ENCODE measurements at places on chromosomes 2 and 18.

DNA sequence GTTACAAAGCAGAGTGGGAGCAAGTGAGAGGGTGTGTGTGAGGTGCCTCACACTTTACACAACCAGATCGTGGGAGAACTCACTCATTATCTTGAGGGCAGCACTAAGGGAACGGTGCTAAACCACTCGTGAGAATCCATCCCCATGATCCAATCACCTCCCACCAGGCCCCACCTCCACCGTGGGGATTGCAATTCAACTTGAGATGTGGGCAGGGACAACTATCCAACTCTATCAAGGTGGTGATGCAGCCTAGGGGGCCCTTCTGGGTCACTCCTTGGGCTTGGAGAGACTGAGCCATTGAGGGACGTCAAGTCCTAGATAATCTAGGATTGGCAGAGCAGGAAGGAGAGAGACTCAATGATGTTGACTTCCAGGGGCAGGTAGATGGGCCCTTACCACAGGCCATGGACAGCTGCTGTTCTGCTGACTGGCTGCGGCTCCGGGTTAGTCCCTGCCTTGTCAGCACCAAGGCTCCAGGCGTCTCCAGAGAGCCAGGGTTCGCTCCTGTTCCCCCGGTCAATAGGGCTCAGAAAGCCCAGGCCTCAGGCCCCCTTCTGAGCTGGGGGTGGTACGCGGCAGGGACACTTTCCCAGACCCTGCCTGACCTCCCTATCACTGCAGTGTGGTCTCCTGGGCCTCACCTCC is 193.2 kb upstream of the HS6ST1 start:
- no peak for DNase-seq

DNA sequence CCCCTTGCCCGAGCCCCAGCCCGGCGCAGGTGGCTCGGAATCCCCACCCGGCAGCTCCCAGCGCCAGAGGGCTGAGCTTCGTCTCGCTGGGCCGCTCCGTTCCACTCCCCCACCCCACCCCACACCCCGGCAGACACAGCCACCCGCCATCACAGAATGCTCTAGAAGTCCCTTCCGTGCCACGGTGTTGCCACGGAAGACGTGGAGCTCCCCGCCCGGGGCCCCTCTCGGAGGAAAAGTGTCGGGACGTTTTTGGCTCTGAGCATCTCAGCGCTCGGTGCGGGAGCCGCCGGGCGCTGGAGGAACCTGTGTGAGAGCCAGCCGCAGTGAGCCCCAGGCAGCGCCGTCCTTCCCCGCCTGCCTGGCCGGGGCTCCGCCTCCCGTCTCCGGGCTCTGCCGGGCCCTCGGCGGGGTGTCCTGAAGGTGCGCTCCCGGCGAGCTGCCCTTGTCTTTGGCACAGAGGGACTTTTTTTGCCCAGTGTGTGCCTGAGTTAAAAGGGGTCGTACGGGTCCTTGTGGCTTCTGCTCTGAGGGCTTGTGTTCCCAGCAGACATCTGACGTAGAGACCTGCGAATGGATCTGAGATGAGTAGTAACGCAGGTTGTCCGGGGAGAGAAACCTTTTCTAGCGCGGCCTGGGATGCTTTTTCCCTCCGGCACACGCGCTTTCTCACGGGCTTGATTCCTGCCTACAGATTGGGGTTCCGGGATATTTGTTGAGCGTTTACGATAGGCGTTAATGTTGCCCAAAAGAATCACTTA is 1.8 kb downstream of the ZCCHC2 start:
- DNase-seq: peak; percentile 64

GRCh38 chr2:66566726-66567399 is 131.9 kb downstream of the MEIS1 start:
- no peak for DNase-seq

DNA sequence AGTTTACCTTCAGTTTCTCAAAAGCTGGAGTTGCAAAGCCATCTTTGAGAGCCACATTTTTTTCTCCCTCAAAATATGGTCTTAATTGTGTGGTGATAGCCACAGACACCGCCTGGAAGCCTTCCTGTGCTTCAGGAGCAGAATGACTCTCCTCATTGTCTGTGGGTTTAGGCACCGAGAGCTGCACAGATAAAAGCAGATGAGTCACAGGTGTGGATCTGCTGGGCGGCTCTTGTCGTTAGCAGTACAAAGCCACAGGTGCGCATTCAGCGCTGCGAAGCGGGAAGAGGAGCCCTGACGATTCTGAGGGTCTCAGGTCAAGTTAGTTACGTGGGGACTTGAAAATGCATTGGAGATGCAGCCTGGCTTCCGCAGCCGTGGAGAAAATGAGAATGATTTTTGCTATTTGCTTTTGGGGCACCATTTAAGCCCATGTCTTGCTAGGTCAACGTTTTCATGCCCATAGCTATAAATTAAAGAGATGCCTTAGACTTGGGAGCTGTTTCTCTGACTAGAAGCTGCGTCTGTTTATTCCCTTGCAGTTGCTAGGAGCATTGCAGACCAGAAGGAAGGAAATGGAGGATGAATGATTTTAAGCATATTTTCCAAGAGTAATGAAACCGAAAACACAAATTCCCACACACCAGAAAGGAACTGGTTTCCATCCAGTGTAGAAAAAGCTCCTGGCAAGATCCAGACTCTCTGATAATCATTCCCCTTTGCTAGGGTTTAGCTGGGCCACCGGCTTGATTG is 51.5 kb downstream of the KLHL29 start:
- no peak for DNase-seq

DNA sequence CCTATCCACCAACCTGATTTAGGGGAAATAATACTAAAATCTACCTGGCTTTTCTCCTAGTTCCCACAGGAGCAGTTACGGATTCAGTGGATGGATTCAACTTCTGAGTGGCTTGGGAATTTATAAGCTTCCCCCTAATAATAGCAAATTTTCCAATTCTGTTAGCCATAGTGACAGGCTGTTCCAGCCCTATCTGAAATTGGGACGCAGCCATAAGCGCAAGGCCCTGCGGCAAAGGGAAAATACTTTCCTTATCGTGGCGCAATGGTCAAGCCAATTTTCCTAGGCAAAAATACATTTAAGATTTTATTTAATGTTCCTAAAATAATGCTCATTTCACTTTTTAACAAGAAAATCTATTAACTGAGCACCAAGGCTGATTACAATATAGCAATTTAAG is 49.7 kb downstream of the CDH2 start:
- DNase-seq: no peak

DNA sequence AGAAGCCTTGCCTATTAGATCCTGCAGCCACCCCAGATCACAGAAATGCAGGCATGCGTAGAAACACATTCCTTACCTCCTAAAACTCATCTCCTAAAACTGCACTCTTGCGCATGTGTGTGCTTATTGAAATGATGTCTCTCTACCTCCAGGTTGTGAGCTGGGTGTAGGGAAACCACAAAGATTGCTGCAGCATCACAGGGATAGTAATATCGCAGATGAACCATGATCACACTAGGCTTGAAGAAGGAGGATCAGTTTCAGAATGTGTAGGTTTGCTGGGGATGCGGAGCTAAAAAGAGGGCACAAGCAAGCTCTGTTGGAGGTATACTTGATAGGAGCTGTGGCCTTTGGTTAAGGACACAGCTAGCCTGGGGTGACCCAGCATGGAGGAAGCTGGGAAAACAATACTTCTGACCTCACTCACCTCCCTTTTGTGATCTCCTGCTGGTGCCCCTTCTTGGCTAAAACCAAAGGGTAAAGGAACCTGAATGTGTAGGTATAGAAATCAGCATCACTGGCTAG is 118.8 kb downstream of the SETBP1 start:
- DNase-seq: no peak

DNA sequence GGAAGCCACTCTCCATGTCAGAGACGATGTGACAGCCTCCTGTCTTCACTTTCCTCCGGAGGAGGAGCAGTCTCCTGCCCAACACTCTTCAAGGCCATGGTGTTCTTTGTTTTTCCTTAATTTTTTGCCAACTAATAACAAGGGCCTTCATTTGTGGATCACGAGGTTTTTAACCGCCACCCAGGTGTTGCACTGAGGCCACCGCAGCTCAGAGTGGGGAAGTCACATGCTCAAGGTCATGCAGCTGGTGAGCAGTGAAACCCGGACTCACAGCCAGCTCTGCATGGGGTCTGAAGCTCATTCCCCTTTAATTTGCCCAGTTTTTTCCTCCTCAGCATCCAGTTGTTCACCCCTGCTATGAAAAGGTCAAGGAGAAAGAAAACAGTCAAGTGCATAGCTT is 19.6 kb downstream of the ENOSF1 start:
- no peak for DNase-seq

GRCh38 chr2:34670482-34670881 is 1071.4 kb upstream of the FAM98A start:
- DNase-seq: no peak

- DNase-seq: no peak
Observed at GRCh38 chr18:44514106-44514505, 166.6 kb upstream of the SETBP1 start.

- DNase-seq: no peak
Observed at GRCh38 chr2:226351711-226352110, 447.9 kb downstream of the IRS1 start.

Data from CD4-positive, alpha-beta T cell treated with Interleukin-4 for 1 hour (primary cell).